ENCODE measurements at places on chromosomes 12 and 14.

GRCh38 chr14:57073986-57074385 is 194.7 kb downstream of the EXOC5 start:
- DNase-seq = no peak

DNA sequence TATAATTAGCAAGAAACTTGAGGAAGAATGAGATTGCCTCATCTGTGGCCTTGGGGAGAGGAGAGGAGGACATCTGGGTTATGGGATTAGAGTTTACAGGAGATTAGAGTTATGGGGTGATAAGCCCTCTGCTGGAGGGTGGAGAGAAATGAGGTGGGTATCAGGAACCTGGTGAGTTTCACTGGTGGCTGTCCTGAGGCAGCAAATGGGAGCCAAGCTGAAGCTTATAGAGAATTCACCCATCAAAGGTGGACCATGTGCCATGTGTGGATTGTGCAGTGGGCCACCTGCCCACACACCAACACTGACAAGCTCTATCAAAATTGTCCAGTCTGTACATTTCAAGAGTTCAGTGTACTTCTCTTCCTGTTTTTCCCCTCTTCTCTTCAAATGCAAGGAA is 135.3 kb downstream of the AEBP2 start:
- no peak for DNase-seq

DNA sequence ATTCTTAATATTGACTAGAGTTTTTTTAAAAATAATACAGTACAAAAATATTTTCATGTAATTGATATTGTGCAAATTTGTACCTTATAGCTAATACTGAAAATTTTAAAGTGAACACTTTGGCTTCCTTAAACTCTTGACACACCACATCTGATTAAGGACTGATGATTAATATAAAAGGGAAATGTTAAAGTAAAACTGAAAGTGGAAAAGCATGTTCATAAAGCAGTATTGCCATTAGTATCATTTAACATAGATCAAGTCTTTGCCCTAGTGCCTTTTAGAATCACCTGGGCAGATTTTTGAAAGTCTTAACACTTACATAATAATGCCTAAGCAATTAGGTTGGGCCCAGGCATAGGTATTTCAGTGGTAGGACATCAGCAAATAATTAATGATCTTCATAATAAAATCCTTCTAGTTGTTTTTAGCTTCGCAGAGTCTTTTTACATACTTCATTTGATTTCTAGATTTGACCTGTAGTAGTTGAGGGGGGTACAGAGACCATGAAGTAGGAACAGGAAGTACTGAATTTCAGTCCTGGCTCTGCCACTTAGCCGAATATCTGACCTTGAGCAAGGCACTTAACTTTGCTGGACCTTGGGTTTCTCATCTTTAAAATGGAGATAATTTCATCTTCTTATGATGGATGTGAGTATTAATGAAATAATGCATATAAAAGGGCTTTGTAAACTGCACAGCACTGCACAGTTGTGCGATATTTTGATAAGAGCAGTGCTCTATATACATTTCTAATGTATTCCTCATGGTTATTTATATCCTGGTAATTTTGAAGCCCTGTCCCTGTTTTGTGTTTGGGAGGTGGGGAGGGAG is 43.7 kb downstream of the MARK3 start:
- no peak for DNase-seq

DNA sequence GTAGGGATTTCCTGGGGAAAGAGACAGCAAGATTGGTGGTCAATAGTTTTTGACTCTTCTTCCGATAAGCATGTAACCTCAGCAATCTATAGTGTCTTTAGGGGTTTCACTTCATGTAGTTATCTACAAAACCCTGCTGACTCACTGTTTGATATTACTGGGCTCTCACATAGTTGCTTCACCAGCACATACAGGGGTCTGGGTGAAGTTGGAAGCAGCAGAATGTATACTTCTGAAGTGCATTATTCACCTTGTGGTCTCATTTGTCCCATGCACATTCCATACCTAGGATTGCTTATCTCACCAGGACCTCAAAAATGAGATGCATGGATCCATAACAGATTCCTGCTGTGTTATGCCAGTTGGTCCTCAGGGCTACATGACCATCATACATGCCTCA is 280.0 kb downstream of the LRIG3 start:
- no peak for DNase-seq

DNA sequence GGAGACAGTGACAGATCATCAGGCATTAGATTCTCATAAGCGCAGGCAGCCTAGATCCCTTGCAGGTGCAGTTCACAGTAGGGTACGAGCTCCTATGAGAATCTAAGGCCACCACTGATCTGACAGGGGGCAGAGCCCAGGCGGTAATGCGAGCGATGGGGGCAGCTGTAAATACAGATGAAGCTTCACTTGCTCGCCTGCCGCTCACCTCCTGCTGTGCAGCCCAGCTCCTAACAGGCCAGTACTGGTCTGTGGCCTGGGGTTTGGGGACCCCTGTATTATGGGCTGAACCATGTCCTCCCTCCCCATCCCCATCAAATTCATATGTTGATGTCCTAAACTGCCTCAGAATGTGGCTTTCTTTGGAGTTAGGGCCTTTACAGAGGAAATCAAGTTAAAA is 63.2 kb downstream of the NOS1 start:
- DNase-seq = no peak

- DNase-seq = no peak
These were observed 57.1 kb downstream of the ATP2A2 start for GRCh38 chr12:110337912-110338710.

GRCh38 chr12:111505601-111506036 is 93.5 kb downstream of the ATXN2 start:
- DNase-seq = no peak

- DNase-seq = peak; percentile 91
These were observed 6.0 kb upstream of the CHD4 start for GRCh38 chr12:6613015-6613775.

- no peak for DNase-seq
These were observed 25.1 kb upstream of the FBRSL1 start for GRCh38 chr12:132464820-132465219.

GRCh38 chr14:105224845-105225570 is 23.3 kb upstream of the BTBD6 start:
- DNase-seq = peak; percentile 18

GRCh38 chr14:32593290-32593942 is 264.3 kb downstream of the AKAP6 start:
- no peak for DNase-seq

DNA sequence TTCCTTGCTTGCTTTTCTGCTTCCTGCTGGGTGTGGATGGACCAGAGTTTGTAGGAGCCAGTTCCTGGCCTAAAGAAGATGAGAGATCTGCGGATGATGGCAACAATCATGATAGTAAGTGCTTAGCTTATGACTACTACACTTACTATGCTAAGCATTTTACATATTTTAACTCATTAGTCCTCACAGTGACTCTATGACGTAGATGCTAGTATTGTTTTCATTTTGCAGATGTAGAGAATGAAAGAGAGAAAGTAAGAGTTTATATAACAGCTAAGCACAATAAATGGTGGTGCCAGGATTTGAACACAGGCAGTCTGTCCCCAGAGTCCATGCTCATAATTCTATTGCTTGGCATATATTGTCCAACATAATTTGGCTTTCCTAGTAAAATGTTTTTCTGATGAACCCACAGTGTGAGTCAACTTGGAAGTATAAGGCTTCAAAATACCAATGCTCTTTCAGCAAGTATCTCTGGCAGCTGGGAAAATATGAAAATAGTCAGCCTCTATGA is 363.2 kb upstream of the DDHD1 start:
- no peak for DNase-seq

DNA sequence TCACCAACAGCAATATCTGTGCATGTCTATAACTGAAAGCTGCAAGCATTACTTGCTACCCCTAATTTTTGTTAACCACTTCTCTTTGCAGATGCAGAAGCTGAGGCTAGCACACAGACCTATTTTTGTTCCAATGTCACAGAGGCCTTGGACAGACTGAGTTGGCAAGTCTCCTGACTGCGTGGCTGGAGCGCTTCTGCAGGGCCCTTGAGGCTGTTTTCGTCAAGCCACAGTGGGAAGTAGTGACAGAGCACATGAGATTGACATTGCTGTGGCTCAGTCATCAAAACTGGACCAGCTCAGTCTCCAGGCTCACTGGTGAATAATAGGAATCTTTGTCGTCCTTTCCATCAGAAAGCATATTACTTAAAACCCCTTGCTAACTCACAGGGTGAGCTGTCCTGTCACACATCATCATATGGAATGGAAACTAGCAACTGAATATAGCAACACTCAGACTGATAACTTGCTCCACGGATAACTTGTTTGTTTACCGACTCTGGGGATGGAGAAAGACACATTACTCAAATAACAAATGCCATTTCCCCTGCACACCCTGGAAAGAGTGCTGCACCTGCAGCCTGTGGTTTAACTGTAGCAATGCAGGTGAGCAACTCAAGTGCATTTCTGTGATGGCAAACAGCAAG is 43.6 kb upstream of the DDX11 start:
- peak; percentile 54 for DNase-seq

- DNase-seq = no peak
These were observed 62.7 kb downstream of the GALNT4 start for GRCh38 chr12:89461649-89462612.

DNA sequence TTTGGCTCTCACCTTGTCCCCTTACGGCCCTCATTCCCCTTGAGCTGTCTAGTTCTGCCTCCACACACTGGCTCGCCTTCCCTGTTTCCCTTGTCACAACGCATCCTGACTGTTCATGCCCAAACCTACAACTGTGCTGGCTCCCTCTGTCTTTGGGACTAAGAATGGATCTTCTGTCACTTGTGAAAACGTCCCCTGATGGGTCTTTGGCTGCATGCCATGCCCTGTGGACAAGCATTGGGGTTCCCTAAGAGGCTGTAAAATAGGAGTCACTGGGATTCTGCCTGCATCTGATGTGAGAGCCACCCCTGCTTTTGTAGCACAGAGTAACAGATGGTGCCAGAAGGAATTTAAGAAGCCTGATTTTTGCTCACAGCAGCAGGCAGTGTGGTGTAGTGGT is 285.3 kb upstream of the CRY1 start:
- no peak for DNase-seq

DNA sequence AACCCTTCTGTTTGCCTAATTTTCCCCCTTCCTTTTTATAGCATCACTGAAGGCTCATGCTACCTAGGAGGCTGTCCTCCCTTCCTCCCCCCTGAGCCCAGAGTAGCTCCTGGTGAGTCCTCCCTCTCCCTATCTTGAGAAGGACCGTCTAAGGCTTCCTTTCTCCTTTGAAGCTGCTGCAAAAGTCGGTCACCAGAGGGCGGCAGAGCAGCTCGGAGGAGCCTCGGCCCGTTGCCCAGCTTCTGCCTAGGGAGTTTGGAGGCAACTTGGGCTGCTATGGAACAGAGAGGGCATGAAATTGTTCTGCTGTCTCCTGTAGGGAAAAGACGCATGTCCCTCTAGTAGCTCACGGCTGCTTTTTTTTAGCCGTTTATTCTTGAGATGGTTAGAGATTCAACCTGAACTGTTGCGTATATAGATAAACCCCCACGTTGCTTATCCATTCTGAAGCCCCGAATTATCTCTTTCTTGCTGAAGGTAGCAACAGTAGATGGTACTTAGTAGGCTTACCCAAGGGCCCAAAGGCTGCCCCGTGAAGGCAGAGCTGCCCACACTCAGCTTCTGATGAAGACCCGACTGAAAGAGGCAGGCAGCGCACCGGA is 5.7 kb downstream of the WNT5B start:
- peak; percentile 85 for DNase-seq

GRCh38 chr14:93481758-93482157 is 51.0 kb downstream of the UNC79 start:
- DNase-seq = no peak

DNA sequence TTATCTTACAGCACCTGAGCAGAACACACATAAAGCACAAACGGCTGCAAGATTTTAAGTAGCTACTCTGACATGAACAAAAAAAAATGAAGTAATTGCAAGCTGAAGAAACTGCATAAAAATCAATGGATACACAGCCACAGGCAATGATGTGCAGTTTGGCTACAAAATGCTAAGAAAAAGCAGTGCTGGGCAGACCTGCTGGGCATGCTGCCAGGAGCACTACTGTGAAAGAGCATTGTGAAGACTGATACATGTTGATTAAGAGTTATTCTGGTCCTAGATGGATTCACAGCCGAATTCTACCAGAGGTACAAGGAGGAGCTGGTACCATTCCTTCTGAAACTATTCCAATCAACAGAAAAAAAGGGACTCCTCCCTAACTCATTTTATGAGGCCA is 20.1 kb upstream of the RTN1 start:
- no peak for DNase-seq

DNA sequence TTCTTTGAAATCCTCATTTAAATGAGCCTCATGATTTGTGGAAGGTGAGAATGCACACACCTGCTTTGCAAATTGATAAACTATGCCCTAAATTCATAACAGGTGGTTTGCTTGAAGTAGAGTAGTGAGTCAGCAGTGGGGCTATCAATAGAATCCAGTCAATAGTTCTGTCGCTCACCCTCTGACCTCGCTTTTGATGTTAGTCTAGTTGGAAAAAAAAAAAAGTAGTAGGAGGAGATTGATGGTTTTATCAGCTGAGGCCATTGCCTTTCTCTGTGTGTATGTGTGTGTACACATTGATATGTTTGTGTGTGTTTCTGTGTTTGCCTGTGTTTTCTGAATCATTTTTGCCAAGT is 267.3 kb downstream of the SNAPC1 start:
- no peak for DNase-seq

GRCh38 chr14:66228267-66228970 is 257.8 kb upstream of the CCDC196 start:
- no peak for DNase-seq

- no peak for DNase-seq
These were observed 179.9 kb upstream of the EEA1 start for GRCh38 chr12:93108985-93109384.

DNA sequence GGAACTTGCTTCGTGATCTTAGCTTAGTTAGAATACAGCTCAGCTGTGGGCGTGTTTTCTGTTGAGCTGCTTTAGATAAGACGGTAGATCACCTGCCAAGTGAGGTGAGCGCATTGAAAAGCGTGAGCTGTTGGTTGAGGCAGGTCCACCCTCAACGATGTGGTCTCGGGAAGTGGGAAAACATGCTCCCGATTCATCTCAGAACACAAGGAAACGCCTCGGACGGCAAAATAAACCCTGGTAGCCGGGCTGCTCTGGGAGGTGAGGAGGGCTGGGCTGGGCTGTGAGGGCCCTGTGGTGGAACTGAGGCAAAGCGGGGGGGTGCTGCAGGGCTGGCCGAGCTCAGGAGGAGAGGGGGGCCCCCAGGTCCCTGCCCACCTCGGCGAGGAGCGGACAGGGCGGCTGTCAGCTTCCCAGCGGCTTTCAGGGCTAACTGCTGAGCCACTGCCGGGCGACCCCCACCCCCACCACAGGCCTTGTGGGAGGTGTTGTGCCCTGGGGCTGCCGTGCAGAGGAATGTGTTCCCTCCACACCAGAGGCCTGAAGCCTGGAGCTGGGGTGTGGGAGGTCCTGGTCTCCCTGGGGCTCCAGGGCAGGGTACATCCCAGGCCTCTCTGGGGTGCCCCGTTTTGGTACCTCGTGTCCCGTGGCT is 30.7 kb downstream of the NOC4L start:
- DNase-seq = no peak

DNA sequence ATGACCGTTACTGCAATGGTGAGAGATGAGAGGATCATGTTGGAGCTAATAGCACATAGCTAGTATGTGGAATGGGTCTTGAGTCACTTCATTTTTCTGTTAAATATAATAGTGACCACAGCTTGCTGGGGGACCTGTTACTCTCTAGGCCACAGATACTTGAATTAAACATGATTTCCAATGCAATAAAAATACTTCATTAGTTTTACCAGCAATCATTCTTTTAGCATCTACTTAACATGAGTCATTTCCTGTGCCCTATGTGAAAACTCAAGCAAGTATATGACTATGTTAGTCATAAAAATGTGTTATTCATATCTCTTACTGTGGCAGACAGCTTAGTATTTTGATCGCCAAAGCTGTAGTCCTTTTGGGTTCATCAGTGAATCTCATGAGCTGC is 798.8 kb downstream of the SLC16A7 start:
- no peak for DNase-seq

Data from femur (tissue), 1 donor.